ENCODE measurements at places on chromosomes 1 and 21. TPM values are rescaled to one million over a fixed set of nuclear protein-coding genes. Genes with fewer than 3 reads are reported as not detected.

- no peak for DNase-seq
- no peaks in the 10 kb centered on the region for H3K4me1 ChIP-seq
- no peak overlapping the region for H3K4me3 ChIP-seq
- H3K36me3 ChIP-seq = peaks cover 5% of the 10 kb centered on the region
Measured at GRCh38 chr21:34878940-34879339, 170.2 kb downstream of the RUNX1 start.

Gene COPA
- 117 TPM for total RNA-seq

Gene IGSF9
- total RNA-seq = 0.13 TPM

DNA sequence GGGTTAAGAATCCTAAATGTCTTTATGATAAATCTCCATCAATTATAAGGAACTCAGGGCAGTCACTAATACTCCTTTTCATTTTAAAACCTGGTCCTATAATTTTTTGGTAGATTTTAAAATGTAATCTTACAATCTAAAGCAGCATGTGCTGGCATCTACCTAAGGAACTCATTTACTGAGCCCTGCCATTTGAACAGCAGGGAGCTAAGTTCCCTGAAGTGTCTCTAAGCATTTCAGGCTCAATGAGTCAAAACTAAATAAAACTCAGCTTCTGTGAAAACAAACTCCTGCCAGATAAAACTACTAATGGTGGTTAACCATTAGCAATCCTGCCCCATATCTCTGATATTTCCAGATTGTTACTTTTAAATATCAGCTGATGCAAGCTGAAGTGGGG, 1371.8 kb upstream of the PRMT6 start:
- H3K36me3 ChIP-seq = no peaks in the 10 kb centered on the region
- no peaks in the 10 kb centered on the region for H3K27me3 ChIP-seq
- no peak overlapping the region for H3K4me3 ChIP-seq
- H3K27ac ChIP-seq = no peak overlapping the region
- DNase-seq = no peak
- H3K4me1 ChIP-seq = no peaks in the 10 kb centered on the region

- H3K27ac ChIP-seq = no peak overlapping the region
- H3K4me3 ChIP-seq = no peak overlapping the region
- peaks cover 5% of the 10 kb centered on the region for H3K4me1 ChIP-seq
- H3K36me3 ChIP-seq = no peaks in the 10 kb centered on the region
- no peak for DNase-seq
Measured at GRCh38 chr1:93963585-93963984, 54.4 kb upstream of the GCLM start.

DNA sequence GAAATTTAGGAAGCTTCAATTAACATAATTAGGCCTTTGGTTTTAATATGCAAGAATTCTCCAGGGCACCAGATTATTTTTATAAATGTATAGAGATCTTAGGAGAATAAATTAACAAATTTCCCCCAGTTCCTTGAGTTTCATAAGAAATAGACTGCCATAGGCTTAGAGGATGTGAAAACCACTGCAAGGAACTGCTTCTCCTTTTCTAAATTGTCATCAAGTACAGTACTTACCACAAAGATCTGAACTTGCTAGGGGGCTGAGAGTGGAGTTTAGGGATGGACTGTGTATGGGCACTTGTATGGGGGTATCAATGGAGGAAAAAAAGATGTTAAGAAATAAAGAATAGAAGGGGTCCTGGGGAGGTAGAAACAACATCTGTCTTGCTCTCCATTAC, 31.1 kb downstream of the LHX8 start:
- no peaks in the 10 kb centered on the region for H3K27me3 ChIP-seq
- no peaks in the 10 kb centered on the region for H3K4me1 ChIP-seq
- no peak overlapping the region for H3K27ac ChIP-seq
- H3K36me3 ChIP-seq = no peaks in the 10 kb centered on the region
- H3K4me3 ChIP-seq = no peak overlapping the region
- no peak for DNase-seq

DNA sequence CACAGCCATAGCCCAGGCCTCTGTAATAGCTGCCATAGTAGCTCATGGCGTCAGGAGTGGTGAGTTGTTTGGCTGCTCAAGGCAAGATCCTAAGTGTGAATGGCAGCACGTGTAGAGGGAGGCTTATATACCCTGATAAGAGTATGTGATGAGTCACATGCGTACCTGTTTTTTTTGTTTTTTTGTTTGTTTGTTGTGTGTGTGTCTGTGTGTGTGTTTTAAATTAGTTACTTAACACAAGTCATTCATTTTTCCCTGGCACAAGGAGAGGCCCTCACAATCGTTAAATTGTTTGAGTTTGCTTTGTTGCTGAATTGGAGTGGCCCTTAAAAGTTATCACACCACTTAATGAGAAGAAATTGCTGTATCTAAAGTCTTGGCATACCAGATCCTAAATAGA, at the start of gene KRTAP19-4:
KRTAP19-4 (minus strand) TSS at position 101 of the 400 bp plus-strand sequence; CDS start at position 46, 55 bp downstream.
- no peaks in the 10 kb centered on the region for H3K4me1 ChIP-seq

DNA sequence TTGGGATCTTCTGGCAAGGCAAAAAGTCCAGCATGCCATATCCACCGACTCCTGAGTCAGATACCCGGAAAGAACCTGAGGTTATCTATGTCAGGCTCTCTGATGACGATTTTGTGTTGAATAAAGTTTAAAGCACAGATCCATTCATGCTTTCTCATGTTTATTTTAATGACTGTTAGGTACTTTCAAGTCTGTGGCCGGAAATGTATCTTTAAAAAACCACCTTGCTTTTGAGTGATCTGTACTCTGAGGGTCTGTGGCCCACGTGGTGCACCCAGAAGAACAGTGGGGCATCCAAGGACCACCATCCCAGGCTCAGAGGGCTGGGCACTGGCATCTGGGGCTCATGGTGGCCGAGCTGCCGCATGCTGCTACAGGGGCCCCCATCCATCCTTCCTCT, 30.1 kb upstream of the VASH2 start:
- no peak overlapping the region for H3K4me3 ChIP-seq
- DNase-seq = no peak
- no peak overlapping the region for H3K27ac ChIP-seq

Gene NUAK2
- total RNA-seq = 0.40 TPM

DNA sequence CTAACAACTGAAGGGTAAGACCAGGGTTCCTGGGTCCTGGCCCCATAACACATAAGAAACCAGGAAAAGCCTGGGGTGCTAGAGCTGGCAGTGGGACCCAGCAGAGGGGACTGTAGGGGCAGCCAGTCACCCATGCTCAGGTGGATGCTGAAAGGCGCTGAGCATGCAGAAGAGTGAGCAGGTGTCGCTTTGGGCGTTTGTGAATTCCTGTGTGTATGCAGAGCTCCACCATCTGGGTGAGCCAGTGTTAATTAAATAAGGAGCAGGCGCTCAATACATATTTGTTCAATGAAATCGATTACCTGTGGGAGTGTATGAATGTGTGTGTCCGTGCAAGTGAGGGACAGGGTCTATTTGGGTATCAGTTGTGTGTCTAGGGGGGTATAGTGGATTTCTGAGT, 499 bp downstream of the C1QA start:
- H3K27ac ChIP-seq = no peak overlapping the region
- DNase-seq = no peak
- no peaks in the 10 kb centered on the region for H3K36me3 ChIP-seq
- peak overlapping the region; percentile 23 for H3K4me3 ChIP-seq
- H3K4me1 ChIP-seq = peaks cover 20% of the 10 kb centered on the region

DNA sequence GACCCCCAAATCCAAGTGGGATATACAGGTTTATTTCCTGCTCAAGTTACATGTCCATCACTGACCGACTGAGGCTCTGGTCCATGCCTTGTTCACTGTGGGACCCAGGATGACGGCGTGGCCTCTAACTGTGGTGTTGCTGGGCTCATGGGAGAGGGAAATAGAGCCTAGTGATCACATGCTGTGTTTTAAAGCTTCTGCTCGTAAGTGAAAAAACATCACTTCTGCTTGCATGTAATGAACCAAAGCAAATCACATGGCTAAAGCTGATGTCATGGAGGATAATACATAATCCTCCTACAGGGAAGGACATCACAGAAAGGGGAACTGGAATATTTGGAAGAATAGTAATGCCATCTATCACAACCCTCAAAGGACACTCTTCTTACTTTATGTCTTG, 107.6 kb downstream of the FASLG start:
- H3K27ac ChIP-seq = no peak overlapping the region
- no peaks in the 10 kb centered on the region for H3K4me1 ChIP-seq
- peaks cover 3% of the 10 kb centered on the region for H3K27me3 ChIP-seq
- peak; percentile 72 for DNase-seq

- H3K36me3 ChIP-seq = no peaks in the 10 kb centered on the region
- H3K4me3 ChIP-seq = no peak overlapping the region
- DNase-seq = peak; percentile 96
- H3K4me1 ChIP-seq = peaks cover 2% of the 10 kb centered on the region
- peak overlapping the region; percentile 67 for H3K27ac ChIP-seq
- no peaks in the 10 kb centered on the region for H3K27me3 ChIP-seq
Measured at GRCh38 chr1:60262701-60263100, 189.1 kb upstream of the C1orf87 start.

- no peaks in the 10 kb centered on the region for H3K4me1 ChIP-seq
- H3K4me3 ChIP-seq = no peak overlapping the region
- no peaks in the 10 kb centered on the region for H3K27me3 ChIP-seq
- no peak overlapping the region for H3K27ac ChIP-seq
Measured at GRCh38 chr1:85148524-85149250, 52.1 kb downstream of the SYDE2 start.

GRCh38 chr1:98421085-98421435, 240.5 kb upstream of the SNX7 start:
- DNase-seq = no peak
- no peak overlapping the region for H3K27ac ChIP-seq
- H3K27me3 ChIP-seq = no peaks in the 10 kb centered on the region
- H3K36me3 ChIP-seq = no peaks in the 10 kb centered on the region
- no peaks in the 10 kb centered on the region for H3K4me1 ChIP-seq

Gene ADORA3
- total RNA-seq = 0.58 TPM

DNA sequence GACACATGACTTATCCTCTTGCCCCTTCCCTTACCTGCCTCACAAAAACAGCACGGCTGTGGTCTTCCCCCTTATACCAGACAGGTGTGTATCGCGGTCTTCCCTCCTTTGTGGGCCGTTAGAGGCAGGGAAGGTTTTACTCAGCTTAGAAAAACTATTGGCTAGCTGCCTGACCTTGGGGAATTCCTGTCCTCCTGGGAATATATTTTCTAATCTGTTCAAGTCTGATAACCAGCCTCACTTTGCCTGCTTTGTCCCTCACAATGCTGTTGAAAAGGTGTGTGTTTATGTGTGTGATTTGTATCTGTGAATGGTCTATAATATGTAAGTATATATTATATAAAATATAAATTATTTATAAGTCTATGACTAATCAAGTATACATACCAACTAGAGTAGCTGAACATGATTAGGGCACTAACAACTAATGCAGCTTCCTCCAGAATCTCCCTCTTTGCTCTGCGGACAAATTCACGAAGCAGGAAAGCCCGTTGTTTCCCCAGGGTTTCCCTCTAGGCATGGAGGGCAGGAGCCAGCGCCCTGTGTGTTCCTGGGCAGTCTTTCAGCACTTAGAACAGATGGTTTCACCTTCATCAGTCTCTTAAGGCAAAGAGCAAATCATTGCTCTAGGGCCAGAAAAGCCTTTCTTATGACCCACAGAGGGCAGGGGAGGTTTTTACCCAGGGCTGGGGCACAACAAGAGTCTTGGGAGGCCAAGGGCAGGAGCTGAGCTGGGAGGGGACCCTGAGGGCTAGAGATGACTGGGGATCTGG, 25.6 kb downstream of the SLC26A9 start:
- no peak overlapping the region for H3K4me3 ChIP-seq
- DNase-seq = no peak
- H3K27me3 ChIP-seq = no peaks in the 10 kb centered on the region

- DNase-seq = no peak
- peaks cover 40% of the 10 kb centered on the region for H3K4me1 ChIP-seq
Measured at GRCh38 chr1:204267191-204267601, 53.4 kb upstream of the GOLT1A start.

GRCh38 chr1:1305300-1306069, 2.2 kb downstream of the ACAP3 start:
- peak overlapping the region; percentile 82 for H3K27ac ChIP-seq
- H3K4me1 ChIP-seq = peaks cover 59% of the 10 kb centered on the region
- DNase-seq = peak; percentile 82
- peak overlapping the region; percentile 62 for H3K4me3 ChIP-seq
- peaks cover 13% of the 10 kb centered on the region for H3K36me3 ChIP-seq

- no peak for DNase-seq
- H3K27me3 ChIP-seq = no peaks in the 10 kb centered on the region
- H3K4me1 ChIP-seq = no peaks in the 10 kb centered on the region
- H3K36me3 ChIP-seq = peaks cover 25% of the 10 kb centered on the region
Measured at GRCh38 chr1:42189931-42190853, 25.6 kb upstream of the GUCA2A start.

GRCh38 chr1:205325334-205325884, 3.9 kb upstream of the NUAK2 start:
- peaks cover 14% of the 10 kb centered on the region for H3K4me1 ChIP-seq
- peak; percentile 71 for DNase-seq
- peaks cover 28% of the 10 kb centered on the region for H3K27me3 ChIP-seq
- no peak overlapping the region for H3K4me3 ChIP-seq
- no peaks in the 10 kb centered on the region for H3K36me3 ChIP-seq
- no peak overlapping the region for H3K27ac ChIP-seq

DNA sequence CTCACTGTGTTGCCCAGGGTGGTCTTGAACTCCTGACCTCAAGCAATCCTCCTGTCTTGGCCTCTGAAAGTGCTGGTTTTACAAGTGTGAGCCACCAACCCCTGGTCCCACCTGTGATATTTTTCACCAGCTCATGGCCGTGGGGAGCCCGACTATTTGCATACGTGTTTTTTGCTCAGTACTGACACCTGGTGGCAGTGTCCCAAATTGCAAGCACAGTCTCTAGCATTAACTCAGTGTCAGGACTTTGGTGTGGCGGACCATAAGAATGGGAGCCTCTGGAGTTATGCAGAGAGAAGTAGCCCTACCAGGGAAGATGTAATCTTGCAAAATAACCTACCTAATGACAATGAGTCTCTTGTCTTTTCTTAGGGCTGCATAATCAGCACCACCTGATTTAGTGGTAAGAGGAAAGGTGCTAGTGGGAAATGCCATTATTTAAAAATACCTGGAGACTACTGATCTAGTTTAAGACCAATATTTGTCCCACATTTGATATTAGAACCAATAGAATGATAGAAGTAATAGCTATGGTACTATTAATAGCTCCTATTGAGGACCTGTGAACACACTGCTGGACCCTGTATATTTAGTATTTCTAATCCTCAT, 305.4 kb downstream of the DISC1 start:
- no peak overlapping the region for H3K27ac ChIP-seq
- H3K27me3 ChIP-seq = no peaks in the 10 kb centered on the region
- no peak overlapping the region for H3K4me3 ChIP-seq
- peaks cover 43% of the 10 kb centered on the region for H3K4me1 ChIP-seq
- no peak for DNase-seq
- H3K36me3 ChIP-seq = no peaks in the 10 kb centered on the region

Measured in muscle of leg (tissue), 16 donors.